Activated naive CD4-positive, alpha-beta T cell treated with Interleukin-2 at 50 U/mL for 16 hours (primary cell): ENCODE measurements at places on chromosomes 12 and 14.

DNA sequence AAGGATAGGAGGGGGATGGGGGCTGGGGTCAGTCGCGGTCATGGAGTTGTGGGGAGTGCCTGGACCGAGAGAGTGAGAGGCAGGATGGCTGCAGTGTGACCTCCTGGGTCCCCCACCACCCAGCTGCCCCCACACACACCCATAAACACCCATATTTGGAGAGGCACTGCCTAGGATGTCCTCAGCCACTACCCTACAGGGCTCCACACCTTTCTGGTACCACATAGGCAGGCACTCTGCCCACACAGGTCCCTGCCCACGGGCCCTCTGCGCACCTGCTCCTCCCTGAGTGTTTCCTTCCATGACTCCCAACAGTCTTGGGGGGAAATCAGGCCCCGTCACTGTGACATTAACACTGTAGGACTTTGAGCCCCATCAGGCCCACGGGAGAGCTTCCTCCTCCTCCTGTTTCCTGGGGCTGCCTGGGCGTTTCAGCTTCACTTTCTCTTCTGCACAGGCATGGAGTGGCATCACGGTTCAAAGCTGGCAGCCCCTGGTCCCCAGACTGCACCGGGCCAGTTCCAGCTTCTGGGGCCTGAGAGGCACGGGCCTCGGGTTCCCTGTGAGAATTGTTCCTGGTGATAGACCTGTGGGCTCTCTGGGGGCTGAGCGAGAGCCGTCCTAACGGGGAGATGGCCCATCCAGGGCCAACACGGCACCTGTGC, 207.0 kb upstream of the C14orf180 start:
- no peak for DNase-seq

- DNase-seq, result peak; percentile 67
These were observed 567 bp downstream of the FUT8 start for GRCh38 chr14:65412856-65413738.

DNA sequence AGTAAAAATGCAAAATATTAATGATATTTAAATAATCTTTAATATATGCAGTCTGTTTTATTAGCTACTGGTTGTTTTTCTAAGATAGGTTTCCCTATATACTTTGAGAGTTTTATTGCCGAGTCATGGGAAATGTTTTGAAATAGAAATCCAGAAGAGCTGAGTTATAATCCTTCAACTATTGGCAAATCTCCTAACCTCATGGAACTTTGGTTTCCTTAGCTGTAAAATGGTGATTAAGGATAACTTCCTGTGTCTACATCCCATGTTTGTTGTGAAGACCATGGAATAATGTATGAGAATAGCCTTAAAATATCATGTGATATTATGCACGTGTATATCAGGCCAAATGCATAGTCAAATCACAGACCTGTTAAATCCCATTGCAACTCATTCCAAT, 51.0 kb downstream of the UNC79 start:
- no peak for DNase-seq

DNA sequence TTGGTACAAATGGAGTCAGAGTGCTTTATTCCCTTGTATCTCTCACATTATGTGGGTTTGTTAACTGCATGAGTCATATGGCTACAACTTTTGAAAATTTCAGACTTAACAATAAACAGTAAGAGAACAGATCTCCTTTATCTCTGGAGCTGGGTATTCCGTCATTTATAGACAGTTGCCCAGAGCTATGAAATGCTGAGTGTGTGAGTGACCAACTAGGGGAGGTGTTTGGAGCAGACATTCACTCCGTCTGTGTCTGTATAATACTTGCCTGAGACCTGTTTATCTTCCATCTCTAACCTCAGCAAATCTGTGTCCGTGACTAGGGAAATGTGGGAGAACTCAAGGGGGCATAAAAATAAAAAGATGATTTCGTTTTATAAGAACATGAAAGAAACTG, 279.9 kb upstream of the FAR2 start:
- no peak for DNase-seq

- DNase-seq, result no peak
These were observed 7.0 kb downstream of the FOXA1 start for GRCh38 chr14:37587881-37588666.

- DNase-seq, result no peak
These were observed 3.6 kb upstream of the EDDM3A start for GRCh38 chr14:20742132-20742531.

DNA sequence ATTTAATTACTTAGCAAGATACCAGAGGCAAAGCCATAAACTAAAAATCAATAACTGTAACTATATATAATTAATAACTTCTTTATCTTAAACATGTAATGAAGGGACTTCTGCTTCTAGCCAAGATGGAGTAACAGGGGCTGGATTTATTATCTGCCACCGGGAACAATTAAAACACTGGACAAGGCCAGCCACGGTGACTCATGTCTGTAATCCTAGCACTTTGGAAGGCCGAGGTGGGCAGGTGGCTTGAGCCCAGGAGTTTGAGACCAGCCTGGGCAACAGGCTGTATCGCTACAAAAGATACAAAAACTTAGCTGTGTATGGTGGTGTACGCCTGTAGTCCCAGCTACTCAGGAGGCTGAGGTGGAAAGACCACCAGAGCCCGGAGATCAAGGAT, 113.6 kb downstream of the TAOK3 start:
- no peak for DNase-seq

DNA sequence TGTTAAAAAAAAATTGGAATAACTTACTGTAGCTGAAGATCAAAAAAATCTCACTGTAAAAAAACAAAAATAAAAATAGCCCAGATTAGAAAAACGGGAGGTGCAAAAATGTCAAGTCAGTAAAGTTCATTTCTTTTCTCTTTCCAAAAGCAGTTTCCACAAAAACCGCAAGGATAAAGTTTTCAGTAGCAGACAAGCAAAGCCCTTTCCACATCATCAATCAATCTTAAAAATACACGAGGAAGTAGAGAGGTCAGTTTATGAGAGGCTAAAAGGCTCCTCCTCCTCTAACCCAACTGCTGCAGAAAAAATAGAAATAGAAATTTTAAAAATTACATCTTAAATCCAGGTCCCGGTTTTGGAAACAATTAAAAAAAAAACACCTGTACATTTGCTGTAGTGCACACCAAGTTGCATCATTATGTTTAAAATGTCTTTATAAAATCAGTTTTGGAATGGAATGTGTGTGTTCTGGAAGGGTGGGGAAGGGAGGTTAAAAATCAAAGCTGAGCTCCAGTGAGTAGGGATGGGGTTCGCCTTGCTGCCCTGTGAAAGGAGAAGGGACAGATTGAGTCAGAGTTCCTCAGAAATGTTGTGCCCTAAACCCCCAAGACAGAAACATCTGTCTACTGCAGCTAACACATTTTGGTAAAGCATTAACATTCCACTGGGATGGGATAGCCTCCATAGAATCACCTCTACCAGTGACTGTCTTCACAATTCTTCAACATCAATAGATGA, 5.8 kb downstream of the HNRNPC start:
- no peak for DNase-seq

- no peak for DNase-seq
These were observed 60.1 kb downstream of the SEL1L start for GRCh38 chr14:81473456-81474147.

GRCh38 chr12:57803319-57803893, 15.1 kb downstream of the AVIL start:
- peak; percentile 27 for DNase-seq

GRCh38 chr14:82388488-82388887, 854.8 kb upstream of the SEL1L start:
- DNase-seq, result no peak

GRCh38 chr14:76780058-76780345, 18.7 kb downstream of the VASH1 start:
- no peak for DNase-seq

GRCh38 chr14:23881282-23881681, 72.3 kb upstream of the DHRS4 start:
- no peak for DNase-seq

DNA sequence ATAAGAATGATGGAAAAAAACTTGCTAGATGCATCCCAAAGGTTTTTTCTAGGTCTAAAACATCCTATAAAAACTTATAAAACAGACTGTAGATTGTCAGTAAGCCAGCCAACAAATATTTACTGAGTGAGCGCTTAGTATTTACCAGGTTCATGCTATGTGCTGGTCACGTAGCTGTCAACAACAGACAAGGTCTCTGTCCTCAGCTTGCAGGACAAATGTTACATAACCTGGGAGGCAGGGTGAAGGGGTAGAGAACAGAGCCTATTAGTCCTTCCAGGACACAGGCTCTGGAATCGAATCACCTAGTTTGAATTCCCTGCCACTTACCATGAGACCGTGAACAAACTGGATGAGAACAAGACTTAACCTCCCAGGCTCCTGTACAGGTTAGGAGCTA, 6.4 kb downstream of the NFYB start:
- no peak for DNase-seq

- no peak for DNase-seq
These were observed 29.7 kb downstream of the BDKRB1 start for GRCh38 chr14:96285667-96286066.

DNA sequence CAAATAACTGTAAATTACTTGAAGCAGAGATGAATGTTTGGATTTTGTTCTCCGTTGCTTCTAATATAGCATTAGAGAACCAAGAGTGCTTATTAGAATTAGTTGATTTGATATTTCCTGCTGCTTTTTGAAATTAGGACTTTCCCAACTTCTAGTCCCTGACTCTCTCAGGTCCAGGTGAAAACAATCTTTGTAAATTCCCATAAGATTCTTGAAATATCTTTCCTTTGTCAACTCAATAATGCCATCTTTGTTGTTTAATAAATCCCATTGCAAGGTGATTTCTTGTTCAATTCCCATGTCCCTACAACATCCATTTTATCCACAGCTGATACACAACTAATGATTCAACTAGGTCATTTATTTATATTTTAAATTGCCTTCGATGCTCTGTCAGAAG, at the start of gene OR4K2:
OR4K2 (plus strand) TSS at position 301 of the 400 bp plus-strand sequence. CDS start 1,126 bp downstream, outside the sequence.
- no peak for DNase-seq

GRCh38 chr12:79415321-79415720, 275.4 kb downstream of the PAWR start:
- DNase-seq, result no peak

DNA sequence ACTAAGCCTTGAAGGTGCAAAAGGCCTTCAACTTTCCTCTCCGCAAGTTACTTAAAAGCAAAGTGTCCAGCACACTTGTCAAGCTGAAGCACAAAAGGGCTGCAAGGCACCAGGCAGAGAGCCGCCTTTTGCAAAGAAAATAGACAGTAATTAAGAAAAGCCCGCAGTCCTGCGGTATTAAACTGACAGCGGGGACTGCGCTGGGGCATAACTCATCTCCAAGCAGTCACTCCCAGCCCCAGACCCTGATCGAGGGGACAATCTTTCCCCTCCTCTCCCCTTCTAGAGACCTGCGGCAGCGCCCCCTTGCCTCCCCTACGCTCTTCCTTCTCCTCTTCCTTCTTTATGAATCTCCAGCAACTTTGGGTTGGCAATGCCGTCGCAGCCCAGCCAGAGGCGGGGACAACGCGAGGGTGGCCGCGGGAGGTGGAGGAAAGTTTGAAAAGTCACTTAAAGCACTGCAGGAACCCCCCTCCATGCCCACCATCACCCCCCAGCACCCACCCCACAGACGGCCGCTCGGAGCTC, 200.9 kb upstream of the CAND1 start:
- DNase-seq, result no peak

DNA sequence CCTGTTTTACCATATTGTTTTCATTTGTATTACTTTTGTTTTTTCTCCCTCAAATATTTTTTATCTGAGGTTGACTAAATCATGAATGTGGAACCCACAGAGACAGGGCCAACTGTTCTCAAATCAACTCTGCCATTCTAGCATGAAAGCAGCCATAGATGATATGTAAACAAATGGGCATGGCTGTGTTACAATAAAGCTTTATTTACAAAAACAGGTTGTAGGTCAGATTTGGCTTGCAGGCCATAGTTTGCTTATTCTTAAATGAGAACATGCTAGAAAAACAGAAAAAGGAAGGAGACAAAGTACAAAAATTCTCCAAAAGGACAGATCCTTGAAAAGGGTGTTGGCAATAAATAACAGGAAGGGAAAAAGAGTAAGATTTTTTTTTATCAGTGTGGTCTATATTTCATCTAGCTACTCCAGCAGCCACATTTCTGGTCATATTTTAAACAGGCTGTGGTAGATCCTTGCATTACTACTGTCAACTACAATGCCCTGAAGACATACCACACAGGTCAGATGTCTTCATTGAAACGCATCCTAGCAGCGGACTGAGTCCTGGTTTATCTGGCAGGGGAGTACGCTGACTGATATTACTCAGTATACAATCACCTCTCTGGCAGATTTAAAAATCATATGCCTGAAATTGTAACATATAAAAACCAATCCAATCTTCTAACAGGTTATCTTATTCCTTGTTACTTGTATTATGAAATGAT, 42.9 kb downstream of the SPPL3 start:
- DNase-seq, result no peak

DNA sequence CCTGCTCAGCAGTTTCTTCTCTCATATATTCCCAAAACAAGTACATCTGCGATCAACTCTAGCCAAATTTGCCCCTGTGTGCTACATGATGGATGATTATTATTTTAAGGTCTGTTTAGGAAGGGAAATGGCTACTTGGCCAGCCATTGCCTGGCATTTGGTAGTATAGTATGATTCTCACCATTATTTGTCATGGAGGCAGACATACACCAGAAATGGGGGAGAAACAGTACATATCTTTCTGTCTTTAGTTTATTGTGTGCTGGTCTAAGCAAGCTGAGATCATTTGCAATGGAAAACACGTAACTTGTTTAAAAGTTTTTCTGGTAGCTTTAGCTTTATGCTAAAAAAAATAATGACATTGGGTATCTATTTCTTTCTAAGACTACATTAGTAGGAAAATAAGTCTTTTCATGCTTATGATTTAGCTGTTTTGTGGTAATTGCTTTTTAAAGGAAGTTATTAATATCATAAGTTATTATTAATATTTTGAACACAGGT, 45.5 kb downstream of the EID3 start:
- DNase-seq, result no peak

- DNase-seq, result peak; percentile 74
These were observed 18.7 kb upstream of the CTDSP2 start for GRCh38 chr12:57865084-57865751.

DNA sequence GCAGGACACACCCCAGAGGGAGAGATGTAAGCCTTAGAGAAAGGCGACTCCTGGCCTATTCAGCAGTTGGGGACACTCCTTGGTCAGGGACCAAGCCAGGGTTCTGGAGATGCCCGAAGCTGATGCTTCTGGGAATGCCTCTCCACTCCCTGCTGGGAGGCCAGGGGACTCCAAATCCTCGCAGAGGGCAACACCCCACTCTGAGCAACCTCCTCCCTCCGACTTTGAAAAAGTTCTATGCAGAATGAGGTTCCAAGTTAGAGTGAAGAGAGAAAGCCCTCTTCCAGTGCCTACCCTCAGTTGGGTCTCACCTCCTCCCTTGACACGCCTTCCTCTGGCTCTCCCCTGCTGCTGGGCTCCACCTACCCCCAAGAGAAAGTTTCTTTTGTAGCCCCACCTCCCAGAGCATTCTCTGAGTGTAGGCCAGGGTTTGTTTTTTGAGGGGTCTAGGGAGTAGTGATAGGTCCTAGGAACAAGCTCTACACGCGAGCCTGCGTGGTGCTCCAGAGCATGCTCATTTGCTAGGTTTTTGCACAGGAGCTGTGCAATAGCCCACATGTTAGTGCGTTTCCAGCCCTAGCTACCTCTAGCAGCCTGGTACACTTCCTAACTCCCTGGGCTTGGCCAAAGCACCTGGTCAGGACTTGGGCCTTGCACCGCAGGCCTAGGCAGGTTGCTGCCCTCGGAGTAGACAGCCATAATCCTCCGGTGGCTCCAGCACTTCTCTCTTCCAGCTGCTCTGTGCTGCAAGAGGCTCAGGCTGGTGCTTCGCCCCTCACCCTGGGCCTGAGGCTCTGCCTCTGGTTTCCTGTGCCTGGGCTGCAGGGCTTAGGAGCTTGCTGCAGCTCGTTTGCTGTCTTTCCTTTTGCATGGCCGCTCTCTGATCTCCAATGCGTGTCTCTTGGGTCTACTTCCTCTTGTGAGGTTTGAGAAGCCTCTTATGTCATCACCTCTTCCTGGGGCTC, 590 bp upstream of the CEBPE start:
- DNase-seq, result peak; percentile 21
